RCC 7860 (cell line): ENCODE measurements at places on chromosomes 4 and X.

GRCh38 chrX:20230406-20230805, 36.3 kb downstream of the RPS6KA3 start:
- DNase-seq = no peak

DNA sequence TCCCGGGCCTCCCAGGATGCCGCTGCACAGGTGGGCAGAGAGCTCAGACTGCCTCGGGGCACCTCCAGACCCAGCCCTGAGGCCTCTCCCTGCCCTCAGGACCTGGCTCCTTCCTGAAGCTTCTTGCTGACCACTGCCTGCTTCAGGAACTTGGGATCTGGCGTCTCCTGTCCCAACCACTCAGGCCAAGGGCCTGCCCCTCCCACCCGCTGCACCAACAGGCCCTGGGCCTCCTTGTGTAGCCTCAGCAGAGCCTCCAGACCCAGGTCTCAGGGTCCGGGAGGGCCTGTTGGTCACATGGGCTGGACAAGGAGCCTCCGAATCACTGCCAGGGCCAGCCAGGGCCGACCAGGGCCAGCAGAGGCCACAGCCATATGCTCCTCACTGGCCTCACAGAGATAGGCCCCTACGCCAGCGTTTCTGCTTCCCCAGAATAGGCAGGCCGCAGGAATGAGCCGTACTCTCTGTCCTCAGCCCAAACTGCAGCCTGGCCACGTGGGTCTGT, 2.8 kb downstream of the MXD4 start:
- DNase-seq = no peak

- DNase-seq = no peak
Measured at GRCh38 chrX:102765809-102766208, 45.3 kb downstream of the GPRASP3 start.

GRCh38 chr4:176342384-176342783, 22.6 kb downstream of the SPCS3 start:
- no peak for DNase-seq

GRCh38 chr4:186749611-186750281, 26.1 kb upstream of the FAT1 start:
- no peak for DNase-seq

GRCh38 chr4:66571145-66571695, 900.9 kb upstream of the EPHA5 start:
- no peak for DNase-seq
